HepG2 (cell line): ENCODE measurements at places on chromosomes 6 and 20. TPM values are rescaled to one million over a fixed set of nuclear protein-coding genes. Genes with fewer than 3 reads are reported as not detected.

Gene ELOVL2
- polyA plus RNA-seq: 32.1 and 43.6 TPM in 2 replicates

Gene MAS1
- polyA plus RNA-seq: not detected in 2 replicates

Gene TGIF2
- 41.3 and 49.9 TPM in 2 replicates for polyA plus RNA-seq

Gene C6orf15
- not detected in 2 replicates for polyA plus RNA-seq

Gene BPI
- not detected in 2 replicates for polyA plus RNA-seq

Gene LAMP5
- polyA plus RNA-seq: not detected in 2 replicates

Gene TGM2
- polyA plus RNA-seq: 46.4 and 52.3 TPM in 2 replicates

Gene BTNL2
- polyA plus RNA-seq: not detected in 2 replicates

Gene SYTL3
- 0.21 and 0.28 TPM in 2 replicates for polyA plus RNA-seq

Gene MTFR2
- polyA plus RNA-seq: 5.1 and 6.7 TPM in 2 replicates

Gene BPIFA1
- not detected in 2 replicates for polyA plus RNA-seq

Gene LST1
- polyA plus RNA-seq: not detected in 2 replicates

Gene LY6G6D
- not detected in 2 replicates for polyA plus RNA-seq

- DNase-seq: no peak
- no peaks in the 10 kb centered on the region for H3K4me1 ChIP-seq
- H3K36me3 ChIP-seq: no peaks in the 10 kb centered on the region
Measured at GRCh38 chr20:49422161-49422560, 60.3 kb downstream of the KCNB1 start.

DNA sequence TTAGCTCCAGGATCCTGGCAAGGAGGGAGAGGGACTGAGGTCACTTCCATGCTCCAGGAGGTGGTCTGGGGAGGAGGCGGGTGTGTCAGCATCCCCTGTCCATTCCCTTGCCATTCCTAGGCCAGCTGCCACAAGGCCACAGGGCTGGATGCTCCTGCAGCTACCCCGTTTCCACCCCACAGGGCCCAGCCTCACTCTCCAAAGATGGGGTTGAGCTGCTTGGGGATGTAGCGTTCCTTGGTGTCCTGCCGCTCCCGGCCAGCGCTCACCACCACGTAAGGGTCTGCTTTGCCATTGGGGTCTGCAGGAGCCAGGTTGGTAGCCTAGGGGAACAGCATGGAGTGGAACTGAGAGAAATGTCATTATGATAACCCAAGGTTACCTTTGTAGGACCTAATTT lies 23.0 kb downstream of the ERGIC3 start:
- no peak for DNase-seq
- no peaks in the 10 kb centered on the region for H3K36me3 ChIP-seq
- H3K27ac ChIP-seq: no peak overlapping the region
- H3K27me3 ChIP-seq: no peaks in the 10 kb centered on the region
- H3K4me1 ChIP-seq: 0 out of 2 replicates have a peak, but pooled peaks cover under 1% of the 10 kb centered on the region

DNA sequence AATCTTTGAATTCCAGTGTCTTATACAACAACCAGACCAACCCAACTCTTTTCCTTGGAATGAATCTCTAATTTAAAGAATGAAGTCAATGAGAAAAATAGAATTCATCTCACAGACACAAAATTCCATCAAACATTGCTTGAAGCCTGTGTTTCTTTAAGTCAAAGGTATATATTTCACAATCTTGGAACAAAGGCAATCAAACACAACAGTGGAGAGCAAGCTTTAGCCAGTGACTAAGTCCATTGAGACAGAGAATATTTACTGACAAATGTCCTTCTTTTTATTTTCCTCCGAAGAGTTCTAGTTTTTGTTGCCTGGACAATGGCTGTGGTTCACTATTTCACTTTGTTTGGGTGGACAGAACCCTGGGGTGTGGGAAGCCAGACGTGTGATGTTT lies 35.8 kb downstream of the MEP1A start:
- H3K36me3 ChIP-seq: no peaks in the 10 kb centered on the region
- H3K4me1 ChIP-seq: no peaks in the 10 kb centered on the region
- no peaks in the 10 kb centered on the region for H3K27me3 ChIP-seq
- no peak overlapping the region for H3K27ac ChIP-seq

GRCh38 chr6:33578588-33579011 lies 1.5 kb downstream of the BAK1 start:
- H3K4me3 ChIP-seq: peak overlapping the region; percentile 83; the same call in 1 of the 2 replicates
- DNase-seq: no peak
- no peak overlapping the region for H3K27ac ChIP-seq
- H3K27me3 ChIP-seq: no peaks in the 10 kb centered on the region
- peaks cover 28% of the 10 kb centered on the region for H3K4me1 ChIP-seq

- no peak overlapping the region for H3K4me3 ChIP-seq
- peaks cover 38% of the 10 kb centered on the region for H3K4me1 ChIP-seq
- H3K27ac ChIP-seq: no peak overlapping the region
- no peaks in the 10 kb centered on the region for H3K36me3 ChIP-seq
- DNase-seq: peak; percentile 36
- H3K27me3 ChIP-seq: no peaks in the 10 kb centered on the region
Measured at GRCh38 chr6:160919723-160920440, 71.7 kb upstream of the MAP3K4 start.

DNA sequence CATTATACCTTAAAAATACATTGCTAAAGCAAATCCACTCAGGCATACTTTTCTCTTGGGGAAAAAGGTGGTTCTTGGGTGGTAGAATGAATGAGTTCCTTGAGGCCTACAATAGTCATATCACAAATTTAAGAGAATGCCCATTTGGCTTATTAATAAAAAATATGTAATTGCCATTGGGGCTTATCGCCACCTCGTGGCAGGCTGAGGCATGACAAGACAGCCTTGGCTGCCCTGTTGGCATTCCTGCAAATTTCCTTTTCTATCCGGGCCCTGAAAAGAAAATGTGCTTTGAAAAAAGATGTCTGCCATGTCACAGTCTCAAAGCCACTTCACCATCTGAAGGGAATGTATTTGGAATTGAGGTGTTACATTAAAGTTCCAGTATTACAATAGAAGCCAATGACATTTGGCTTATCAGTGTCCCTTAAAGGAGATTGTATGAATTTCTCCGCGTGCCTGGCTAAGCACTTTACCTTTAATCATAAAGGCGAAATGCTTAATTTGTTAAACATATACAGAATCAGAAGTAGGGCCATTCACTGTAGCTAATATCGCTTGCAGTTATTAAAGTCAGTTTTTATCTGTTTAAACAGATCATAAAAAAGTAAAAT lies 188.3 kb upstream of the ZFP64 start:
- H3K4me1 ChIP-seq: no peaks in the 10 kb centered on the region
- H3K4me3 ChIP-seq: no peak overlapping the region
- H3K36me3 ChIP-seq: no peaks in the 10 kb centered on the region
- H3K27me3 ChIP-seq: no peaks in the 10 kb centered on the region

GRCh38 chr6:21883595-21884328 lies 290.2 kb downstream of the SOX4 start:
- H3K36me3 ChIP-seq: no peaks in the 10 kb centered on the region
- peaks cover 10% of the 10 kb centered on the region; the same call in 1 of the 3 replicates for H3K27me3 ChIP-seq
- no peak for DNase-seq
- no peak overlapping the region for H3K4me3 ChIP-seq
- peaks cover 24% of the 10 kb centered on the region for H3K4me1 ChIP-seq
- H3K27ac ChIP-seq: no peak overlapping the region

DNA sequence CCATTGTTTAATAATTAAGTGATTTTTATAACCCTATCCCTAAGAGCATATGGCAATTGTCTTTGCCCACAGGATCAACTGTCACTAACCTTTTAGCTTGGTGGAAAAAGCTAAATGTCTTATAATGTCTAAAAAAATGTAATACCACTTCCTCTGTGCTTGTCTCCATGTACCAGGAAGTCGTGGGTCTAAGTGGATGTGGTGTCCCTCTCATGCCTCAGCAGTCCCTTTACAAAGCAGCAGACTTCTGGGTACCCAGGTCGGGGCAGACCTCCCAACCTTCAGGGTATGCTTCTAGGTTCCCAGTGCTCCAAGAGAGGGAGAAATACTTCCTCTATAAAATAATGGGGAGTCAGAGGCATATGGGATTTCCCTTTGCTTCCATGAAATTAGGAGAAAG lies 74.7 kb downstream of the ZHX3 start:
- H3K27ac ChIP-seq: no peak overlapping the region
- peaks cover 12% of the 10 kb centered on the region for H3K4me1 ChIP-seq
- no peaks in the 10 kb centered on the region for H3K27me3 ChIP-seq
- DNase-seq: no peak
- no peaks in the 10 kb centered on the region for H3K36me3 ChIP-seq
- H3K4me3 ChIP-seq: no peak overlapping the region

DNA sequence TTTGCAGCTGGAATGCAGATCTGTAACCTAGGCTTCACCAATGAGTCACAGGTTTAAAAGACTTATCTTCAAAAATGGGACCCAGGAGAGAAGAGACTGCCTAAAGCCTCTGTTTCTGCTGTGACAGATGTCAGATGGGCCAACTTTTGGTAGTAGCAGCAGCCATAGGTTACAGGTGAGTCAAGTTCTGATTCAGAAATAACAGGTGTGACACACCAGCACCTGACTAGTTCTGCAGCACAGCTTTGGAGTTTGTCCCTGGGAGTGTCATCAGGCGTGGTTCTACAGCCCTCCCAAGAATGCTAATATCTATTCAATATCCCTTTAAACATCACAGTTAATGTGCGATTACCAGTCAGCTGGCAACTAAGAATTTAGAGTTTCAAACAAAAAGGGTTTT lies 121.9 kb upstream of the BTN3A2 start:
- no peak for DNase-seq

- H3K36me3 ChIP-seq: no peaks in the 10 kb centered on the region
- H3K4me1 ChIP-seq: peaks cover 23% of the 10 kb centered on the region
- H3K27ac ChIP-seq: no peak overlapping the region
- no peak for DNase-seq
- H3K4me3 ChIP-seq: no peak overlapping the region
- H3K27me3 ChIP-seq: no peaks in the 10 kb centered on the region; the same call in 2 of the 3 replicates
Measured at GRCh38 chr6:28988536-28989311, 16.4 kb downstream of the ZNF311 start.

- H3K36me3 ChIP-seq: no peaks in the 10 kb centered on the region
- no peak overlapping the region for H3K27ac ChIP-seq
- no peak overlapping the region for H3K4me3 ChIP-seq
- peaks cover 18% of the 10 kb centered on the region for H3K4me1 ChIP-seq
- 0 out of 3 replicates have a peak, but pooled peaks cover 4% of the 10 kb centered on the region for H3K27me3 ChIP-seq
Measured at GRCh38 chr6:89308525-89309395, 6.3 kb downstream of the GABRR2 start.

DNA sequence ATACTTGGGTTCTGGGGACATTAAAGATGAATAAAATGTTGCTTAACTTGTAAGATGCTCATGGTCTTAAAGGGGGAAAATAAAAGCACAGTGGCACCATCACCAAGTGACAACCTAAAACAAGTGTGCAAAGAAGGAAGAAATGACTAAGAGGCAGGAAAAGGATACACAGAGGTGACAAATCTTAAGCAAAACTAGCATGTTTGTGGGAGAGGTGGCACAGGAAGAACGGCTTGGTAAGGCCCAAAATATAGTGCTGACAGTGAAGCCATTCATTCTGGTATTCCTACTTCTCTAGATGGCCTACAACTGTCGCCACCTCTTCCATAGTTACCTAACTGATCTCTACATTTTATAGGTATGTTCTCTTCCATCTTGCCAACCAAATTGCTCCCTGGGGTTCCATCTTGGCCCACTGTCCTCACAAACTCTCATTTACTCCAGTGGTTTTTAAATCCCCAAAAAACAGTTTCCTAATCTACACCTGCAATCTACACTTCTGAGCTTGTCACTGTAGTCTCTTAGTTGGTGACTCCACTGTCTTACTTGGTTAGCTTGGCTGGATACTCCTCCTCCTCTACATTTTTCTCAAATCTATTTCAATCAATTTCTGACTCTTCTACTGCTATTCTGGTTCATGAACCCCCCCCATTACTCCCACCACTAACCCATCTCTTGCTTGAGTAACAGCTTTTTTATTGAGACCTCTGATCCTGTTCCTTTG lies 33.5 kb downstream of the FAM8A1 start:
- peaks cover 80% of the 10 kb centered on the region for H3K36me3 ChIP-seq
- DNase-seq: no peak
- no peak overlapping the region for H3K27ac ChIP-seq
- H3K27me3 ChIP-seq: no peaks in the 10 kb centered on the region
- H3K4me3 ChIP-seq: no peak overlapping the region

DNA sequence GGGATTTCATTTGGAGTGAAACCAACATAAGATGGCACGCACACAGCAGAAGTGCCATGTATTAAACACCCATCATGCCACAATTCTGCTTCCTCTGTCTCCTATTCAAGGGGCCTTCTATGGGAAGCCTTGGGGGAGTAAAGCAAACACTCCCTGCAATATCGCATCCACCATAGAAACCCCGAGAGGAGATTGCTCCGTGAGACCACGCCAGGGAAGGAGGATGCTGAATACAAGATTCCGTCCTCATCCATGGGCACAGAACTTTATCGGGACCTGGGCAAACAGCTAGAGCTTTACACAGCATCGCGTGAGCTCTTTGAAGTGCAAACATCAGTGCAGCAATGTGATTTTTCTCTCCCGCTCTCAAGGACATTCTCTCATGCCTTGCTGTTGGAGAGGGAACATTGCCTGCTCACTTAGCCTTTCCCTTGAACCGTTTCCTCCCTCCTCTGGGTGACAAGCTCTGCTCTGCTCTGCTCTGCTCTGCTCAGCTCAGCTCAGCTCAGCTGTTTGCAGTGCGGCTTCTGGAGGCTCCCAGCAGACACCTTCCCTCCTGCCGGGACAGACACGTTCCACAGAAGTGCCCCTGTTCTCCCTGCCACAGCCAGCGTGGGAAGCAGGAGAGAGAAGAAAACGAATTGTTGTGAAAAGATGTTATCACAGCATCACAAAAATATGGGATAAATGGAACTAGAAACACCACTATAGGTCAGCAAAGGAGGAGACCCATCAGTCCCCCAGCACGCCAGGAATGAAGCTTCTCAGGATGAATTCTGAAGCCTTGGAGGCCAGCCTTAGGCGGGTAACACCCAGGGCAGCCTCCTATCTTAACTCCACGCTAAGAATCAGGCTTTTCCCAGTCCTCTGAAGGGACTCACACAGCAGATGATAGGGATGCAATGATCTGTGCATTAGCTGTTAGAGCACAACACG lies 48.2 kb downstream of the RNASET2 start:
- H3K27me3 ChIP-seq: no peaks in the 10 kb centered on the region
- no peaks in the 10 kb centered on the region for H3K4me1 ChIP-seq
- DNase-seq: peak; percentile 27
- H3K27ac ChIP-seq: no peak overlapping the region

GRCh38 chr20:45629496-45630100 lies at the start of gene WFDC10A:
TSS of gene WFDC10A (plus strand) at chr20:45629739. CDS start at chr20:45629814, 75 bp downstream.
- H3K4me3 ChIP-seq: no peak within 1 kb of the TSS
- H3K27me3 ChIP-seq: no peaks in the 10 kb centered on the region; the same call in 2 of the 3 replicates

GRCh38 chr6:12012038-12012557 lies at the start of gene HIVEP1:
TSS of gene HIVEP1 (plus strand) at chr6:12012312. CDS start at chr6:12015629, 3,317 bp downstream.
- peak within 1 kb of the TSS; percentile 90 for H3K4me3 ChIP-seq
- H3K36me3 ChIP-seq: peaks cover 7% of the 10 kb centered on the region; the same call in 2 of the 3 replicates
- H3K27me3 ChIP-seq: no peaks in the 10 kb centered on the region

GRCh38 chr6:22250486-22250885 lies 46.4 kb downstream of the PRL start:
- no peak for DNase-seq
- H3K4me1 ChIP-seq: no peaks in the 10 kb centered on the region
- no peak overlapping the region for H3K27ac ChIP-seq
- no peaks in the 10 kb centered on the region for H3K36me3 ChIP-seq
- H3K4me3 ChIP-seq: no peak overlapping the region
- H3K27me3 ChIP-seq: no peaks in the 10 kb centered on the region

- H3K4me1 ChIP-seq: no peaks in the 10 kb centered on the region
- H3K36me3 ChIP-seq: no peaks in the 10 kb centered on the region
- no peak overlapping the region for H3K4me3 ChIP-seq
Measured at GRCh38 chr6:168170841-168171601, 92.0 kb upstream of the FRMD1 start.

GRCh38 chr6:32969685-32970412 lies 1.5 kb downstream of the BRD2 start:
- H3K4me1 ChIP-seq: peaks cover 45% of the 10 kb centered on the region
- DNase-seq: peak; percentile 83
- peak overlapping the region; percentile 78 for H3K4me3 ChIP-seq
- H3K27me3 ChIP-seq: no peaks in the 10 kb centered on the region
- peaks cover 11% of the 10 kb centered on the region for H3K36me3 ChIP-seq

- H3K4me1 ChIP-seq: peaks cover 66% of the 10 kb centered on the region
- no peak overlapping the region for H3K27ac ChIP-seq
- no peak overlapping the region for H3K4me3 ChIP-seq
Measured at GRCh38 chr6:2863901-2864300, 22.2 kb upstream of the SERPINB1 start.
